ENCODE measurements at places on chromosomes 11 and 22. TPM values are rescaled to one million over a fixed set of nuclear protein-coding genes. Genes with fewer than 3 reads are reported as not detected.
A peak's percentile ranks its signal among the peaks of the same experiment; 100 is the strongest.

DNA sequence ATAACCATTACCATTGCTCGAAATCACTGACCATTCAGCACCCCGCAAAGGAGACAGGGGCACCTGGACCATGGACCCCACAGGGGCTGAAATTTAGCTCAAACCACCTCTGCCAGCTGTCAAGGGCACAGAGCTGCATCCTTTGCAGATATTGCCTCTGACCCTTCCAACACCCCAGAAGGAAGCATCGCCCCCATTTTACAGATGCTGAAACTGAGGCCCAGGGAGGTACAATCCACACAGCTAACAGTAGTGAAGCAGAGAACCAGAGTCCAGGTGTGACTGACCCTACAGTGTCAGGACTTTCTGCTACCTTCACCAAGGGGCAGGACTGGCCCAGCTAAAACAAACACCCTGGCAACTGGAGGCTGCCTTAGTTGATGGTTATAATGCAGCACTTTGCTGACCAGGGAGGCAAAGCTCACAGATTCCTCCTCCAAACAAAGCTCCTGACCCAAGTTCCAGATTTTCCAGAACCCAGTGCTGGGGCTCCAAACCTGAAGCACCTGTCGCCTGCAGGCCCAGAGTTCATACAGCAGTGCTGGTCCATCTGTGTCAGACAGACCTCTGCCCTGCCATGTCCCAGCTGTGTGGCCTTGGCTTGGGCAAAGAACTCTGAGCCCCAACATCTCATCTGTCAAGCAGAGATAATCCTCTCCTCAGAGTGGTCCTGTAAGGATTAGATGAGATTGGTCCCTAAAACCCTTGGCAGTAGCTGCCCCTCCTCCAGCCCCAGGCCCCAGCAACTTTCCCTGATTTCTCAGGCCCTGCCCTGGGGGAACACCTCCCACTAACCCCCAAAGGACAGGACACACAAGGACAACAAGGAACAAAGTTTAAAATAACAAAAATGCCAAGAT lies 15.2 kb upstream of the ARAP1 start:
- no peaks in the 10 kb centered on the region for H3K27me3 ChIP-seq
- H3K36me3 ChIP-seq, result no peaks in the 10 kb centered on the region
- DNase-seq, result no peak
- no peaks in the 10 kb centered on the region for H3K4me1 ChIP-seq
- no peak overlapping the region for H3K4me3 ChIP-seq

- H3K4me3 ChIP-seq, result no peak overlapping the region
- no peak overlapping the region for H3K27ac ChIP-seq
- no peak for DNase-seq
- no peaks in the 10 kb centered on the region for H3K4me1 ChIP-seq
- no peaks in the 10 kb centered on the region for H3K27me3 ChIP-seq
Measured at GRCh38 chr11:16843294-16843693, 104.8 kb downstream of the C11orf58 start.

The OLFML1 gene
- 0.11 TPM for polyA plus RNA-seq

GRCh38 chr11:120224972-120225909 lies 14.4 kb downstream of the OAF start:
- peak overlapping the region; percentile 6 for H3K4me3 ChIP-seq
- H3K27me3 ChIP-seq, result no peaks in the 10 kb centered on the region
- H3K4me1 ChIP-seq, result peaks cover 54% of the 10 kb centered on the region
- DNase-seq, result peak; percentile 80
- peaks cover 20% of the 10 kb centered on the region for H3K36me3 ChIP-seq

DNA sequence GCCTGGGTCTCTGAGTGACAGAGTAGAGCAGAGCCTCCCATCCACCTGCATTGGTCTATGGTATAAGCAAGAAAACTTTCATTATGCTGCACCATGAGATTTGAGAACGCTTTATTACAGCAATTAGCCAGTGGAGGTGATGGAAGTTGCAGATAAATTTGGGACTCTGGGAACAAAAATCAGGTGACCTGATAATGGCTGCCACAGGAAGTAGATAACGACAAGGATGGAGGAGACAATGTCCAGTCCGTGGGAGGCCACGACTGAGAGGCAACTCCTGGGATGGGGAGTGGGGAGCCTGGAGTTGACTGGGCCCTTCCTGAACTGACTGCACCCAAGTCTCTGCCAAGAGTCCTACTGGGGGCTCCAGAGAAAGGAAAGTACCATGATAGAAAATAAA lies 4.7 kb downstream of the MRGPRD start:
- no peaks in the 10 kb centered on the region for H3K27me3 ChIP-seq
- DNase-seq, result no peak
- H3K36me3 ChIP-seq, result no peaks in the 10 kb centered on the region
- H3K4me3 ChIP-seq, result no peak overlapping the region
- H3K27ac ChIP-seq, result no peak overlapping the region

DNA sequence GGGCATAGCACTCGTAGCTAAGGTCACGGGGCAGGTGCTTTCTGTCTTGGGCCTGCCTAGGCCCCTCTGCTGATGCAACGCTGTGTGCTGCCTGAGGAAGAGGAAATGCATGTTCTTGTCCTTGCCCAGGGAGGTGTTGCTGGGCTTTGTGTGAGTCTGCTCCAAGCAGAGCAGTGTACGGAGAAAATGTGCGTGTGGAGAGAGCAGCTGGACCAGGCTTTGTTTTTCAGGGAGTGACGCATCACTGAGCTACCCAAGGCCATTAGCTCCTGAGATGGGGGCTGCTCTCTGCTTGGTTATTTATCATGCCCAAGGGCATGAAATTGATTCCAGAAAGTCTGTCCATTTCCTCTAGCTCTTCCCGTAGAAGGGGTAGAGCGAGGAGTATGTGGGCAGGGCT lies 82.9 kb upstream of the THY1 start:
- H3K27ac ChIP-seq, result no peak overlapping the region
- peaks cover 50% of the 10 kb centered on the region for H3K4me1 ChIP-seq
- no peak overlapping the region for H3K4me3 ChIP-seq
- peak; percentile 58 for DNase-seq
- H3K36me3 ChIP-seq, result no peaks in the 10 kb centered on the region
- H3K27me3 ChIP-seq, result no peaks in the 10 kb centered on the region

GRCh38 chr11:75524665-75525432 lies 892 bp downstream of the GDPD5 start:
- peak overlapping the region; percentile 66 for H3K4me3 ChIP-seq
- peaks cover 12% of the 10 kb centered on the region for H3K27me3 ChIP-seq
- H3K36me3 ChIP-seq, result no peaks in the 10 kb centered on the region
- peak; percentile 36 for DNase-seq

DNA sequence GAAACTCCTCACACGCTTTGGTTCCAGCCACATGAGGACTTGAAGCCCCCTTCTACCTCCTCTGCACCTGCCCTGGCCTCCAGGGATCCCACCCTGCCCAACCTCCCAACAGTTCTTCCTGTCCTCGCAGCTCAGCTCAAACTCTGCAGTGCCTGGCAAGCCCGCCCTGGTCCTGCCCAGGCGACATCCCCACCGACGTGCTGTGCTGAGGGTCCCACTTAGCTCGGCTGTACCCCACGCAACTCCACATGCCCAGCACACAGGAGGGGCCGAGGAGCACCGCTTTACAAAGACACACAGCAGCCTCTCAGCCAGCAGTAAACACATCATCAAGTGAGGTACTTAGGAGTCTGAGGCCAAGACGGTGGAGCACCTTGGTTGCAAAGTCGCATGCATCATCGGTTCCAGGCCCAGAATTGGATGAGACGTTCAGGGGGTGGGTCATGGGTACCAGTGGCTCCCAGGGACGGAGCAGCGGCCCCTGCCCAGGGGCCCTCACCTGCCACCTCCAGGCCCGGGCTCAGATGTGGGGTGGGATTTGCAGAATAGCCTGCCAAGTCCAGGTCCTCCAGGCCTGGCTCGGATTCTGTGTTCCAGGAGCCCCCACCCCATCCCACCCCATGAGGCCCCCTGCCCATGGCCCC lies 72.6 kb downstream of the CELSR1 start:
- no peak for DNase-seq
- no peak overlapping the region for H3K4me3 ChIP-seq
- no peak overlapping the region for H3K27ac ChIP-seq
- H3K4me1 ChIP-seq, result no peaks in the 10 kb centered on the region
- no peaks in the 10 kb centered on the region for H3K27me3 ChIP-seq
- H3K36me3 ChIP-seq, result no peaks in the 10 kb centered on the region

GRCh38 chr11:115124786-115125185 lies 379.4 kb downstream of the CADM1 start:
- H3K4me3 ChIP-seq, result no peak overlapping the region
- no peaks in the 10 kb centered on the region for H3K4me1 ChIP-seq
- H3K27ac ChIP-seq, result no peak overlapping the region
- H3K36me3 ChIP-seq, result no peaks in the 10 kb centered on the region
- H3K27me3 ChIP-seq, result no peaks in the 10 kb centered on the region

The ZNF143 gene
- 30.5 TPM for polyA plus RNA-seq

- no peaks in the 10 kb centered on the region for H3K27me3 ChIP-seq
- peaks cover 16% of the 10 kb centered on the region for H3K4me1 ChIP-seq
- H3K27ac ChIP-seq, result peak overlapping the region; percentile 64
- H3K36me3 ChIP-seq, result peaks cover 39% of the 10 kb centered on the region
Measured at GRCh38 chr11:72425053-72425980, 9.0 kb downstream of the CLPB start.

The OR52N4 gene
- 0.24 TPM for polyA plus RNA-seq

DNA sequence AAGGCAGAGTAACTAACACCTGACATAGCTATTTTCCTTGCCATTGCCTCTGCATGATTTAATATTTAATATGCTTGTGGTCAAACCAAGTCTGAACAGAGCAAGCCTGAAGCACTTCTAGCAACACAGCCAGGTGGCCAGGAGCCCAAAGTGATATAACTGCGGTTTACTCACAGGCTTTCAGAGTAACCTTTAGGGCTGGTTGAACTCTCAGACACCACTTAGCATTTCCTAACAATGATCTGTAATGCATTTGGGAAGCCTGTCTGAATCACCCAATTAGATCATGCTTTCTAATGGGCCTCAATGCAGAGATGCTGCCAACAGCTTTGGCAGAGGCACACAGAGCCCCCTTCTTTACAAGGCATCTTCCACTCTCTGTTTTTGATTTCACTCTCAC lies 96.1 kb downstream of the FDX1 start:
- no peaks in the 10 kb centered on the region for H3K36me3 ChIP-seq
- no peaks in the 10 kb centered on the region for H3K4me1 ChIP-seq
- no peak overlapping the region for H3K4me3 ChIP-seq
- no peak overlapping the region for H3K27ac ChIP-seq
- H3K27me3 ChIP-seq, result no peaks in the 10 kb centered on the region
- no peak for DNase-seq

The NLRP14 gene
- polyA plus RNA-seq, result not detected

The PLAAT3 gene
- 67.3 TPM for polyA plus RNA-seq

The FERMT3 gene
- polyA plus RNA-seq, result 289 TPM

GRCh38 chr22:41261541-41262249 lies 21.0 kb upstream of the CHADL start:
- no peaks in the 10 kb centered on the region for H3K4me1 ChIP-seq
- H3K36me3 ChIP-seq, result peaks cover 100% of the 10 kb centered on the region
- peak overlapping the region; percentile 26 for H3K27ac ChIP-seq
- DNase-seq, result no peak

Data from CD14-positive monocyte (primary cell).